ENCODE measurements at places on chromosomes 3 and 15.

GRCh38 chr3:46215810-46216414 lies 7.8 kb upstream of the CCR1 start:
- no peak for DNase-seq

GRCh38 chr15:88725305-88726210 lies 77.7 kb upstream of the ACAN start:
- no peak for DNase-seq

GRCh38 chr15:69513986-69514385 lies 61.4 kb downstream of the RPLP1 start:
- no peak for DNase-seq

DNA sequence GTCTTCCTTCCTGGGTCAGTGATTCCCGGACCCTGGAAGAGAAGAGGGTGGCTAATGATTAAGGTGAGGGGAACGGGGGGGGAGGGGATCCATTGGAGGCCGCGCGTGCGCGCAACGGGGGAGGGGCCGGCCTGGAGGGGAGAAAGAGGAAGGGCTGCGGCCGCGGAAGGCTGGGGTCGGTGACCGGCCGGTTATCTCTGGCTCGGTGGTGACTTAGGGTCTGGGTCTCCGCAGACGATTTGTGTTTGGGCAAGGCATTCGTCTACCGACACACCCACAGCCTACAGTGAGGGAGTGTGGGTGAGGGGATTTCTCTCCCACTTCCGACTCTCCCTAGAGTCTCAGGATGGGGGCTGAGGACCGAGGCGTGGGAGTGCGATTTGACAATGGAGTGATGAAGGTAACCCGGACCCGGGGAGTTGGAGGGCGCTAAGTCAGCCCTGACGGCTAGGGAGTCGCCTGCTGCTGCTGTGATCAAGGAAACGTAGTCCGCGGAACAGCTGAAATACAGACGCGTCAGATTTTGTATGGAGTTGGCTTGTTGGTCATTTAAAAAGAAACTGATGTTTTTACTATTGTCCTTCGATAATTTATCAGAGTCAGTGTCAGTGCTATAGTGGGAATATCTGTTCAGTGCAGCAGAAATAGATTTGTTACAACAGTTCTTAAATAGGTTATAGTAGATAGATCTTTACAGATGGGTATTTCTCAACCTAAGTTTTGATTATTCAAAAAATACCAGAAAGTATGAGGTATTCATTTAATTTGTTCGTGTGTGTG lies 733 bp downstream of the RNF111 start:
- DNase-seq: peak; percentile 51

GRCh38 chr3:42071904-42072812 lies 19.0 kb upstream of the TRAK1 start:
- DNase-seq: no peak

GRCh38 chr3:43031485-43031884 lies 52.4 kb downstream of the GASK1A start:
- DNase-seq: no peak

DNA sequence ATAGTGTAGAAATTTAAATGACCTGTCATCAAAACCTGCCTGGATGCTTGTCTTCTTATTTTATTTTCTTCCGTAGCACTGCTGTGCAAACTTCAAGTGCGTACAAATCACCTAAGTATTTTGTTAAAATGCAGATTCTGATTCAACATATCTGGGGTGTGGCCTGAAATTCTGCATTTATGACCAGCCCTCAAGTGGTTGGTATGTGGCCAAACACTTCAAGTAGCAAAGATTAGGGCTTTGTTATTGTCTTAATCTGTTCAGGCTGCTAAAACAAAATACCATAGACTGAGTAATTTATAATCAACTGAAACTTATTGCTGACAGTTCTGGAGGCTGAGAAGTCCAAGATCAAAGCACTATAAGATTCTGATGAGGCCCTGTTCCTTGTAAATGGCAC lies 97.6 kb upstream of the LRRC3B start:
- DNase-seq: no peak

DNA sequence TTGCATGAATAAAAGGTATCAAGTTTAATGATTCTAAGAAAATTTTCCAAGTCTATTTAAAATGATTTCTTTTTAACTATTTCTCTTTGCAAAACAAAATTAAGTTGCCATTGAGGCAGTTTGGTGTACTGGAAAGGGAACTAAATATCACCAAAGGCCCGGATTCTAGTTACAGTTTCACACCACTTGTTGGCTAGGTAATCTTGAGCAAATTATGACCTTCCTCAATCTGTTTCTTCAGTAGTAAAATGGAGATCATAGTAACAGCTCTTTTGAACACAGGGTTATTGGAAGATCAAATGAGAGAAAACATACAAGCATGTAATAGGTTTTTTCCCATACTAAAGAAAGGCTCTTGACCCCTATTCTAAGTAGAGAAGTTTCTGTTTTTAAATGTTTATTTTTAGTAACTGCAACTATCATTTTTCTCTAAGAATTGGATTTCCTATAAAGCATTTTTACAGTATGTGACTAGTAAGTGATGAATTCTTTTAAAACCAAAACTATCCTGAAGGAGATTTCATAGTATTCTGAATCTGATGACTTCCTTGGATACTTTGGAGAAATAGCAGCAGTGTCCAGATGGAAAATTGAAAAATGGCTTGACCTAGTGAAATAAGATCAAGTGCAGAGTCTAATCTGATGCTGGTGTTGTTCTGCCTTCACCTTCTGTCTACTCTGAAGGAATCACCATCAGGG lies 15.7 kb downstream of the SCAANT1 start:
- no peak for DNase-seq

GRCh38 chr3:64674591-64675076 lies 13.2 kb downstream of the ADAMTS9 start:
- no peak for DNase-seq

DNA sequence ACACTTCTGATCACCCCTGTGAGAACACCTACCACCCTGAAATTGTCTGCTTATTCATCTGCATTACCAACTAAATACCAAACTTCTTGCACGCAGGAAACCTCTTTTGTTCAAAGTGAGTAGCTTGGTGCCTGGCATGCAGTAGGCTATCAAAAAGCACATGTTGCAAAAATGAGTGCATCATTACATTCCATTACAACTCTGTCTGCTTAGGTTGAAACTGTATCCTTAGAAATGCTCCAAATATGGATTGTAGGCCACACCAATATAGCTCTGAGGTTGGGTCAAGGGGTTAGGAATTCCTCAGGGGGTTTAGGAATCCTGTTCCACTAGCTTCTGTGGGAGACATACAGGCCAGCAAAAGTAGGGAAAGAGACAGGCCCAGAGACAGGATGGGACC lies 107.2 kb downstream of the THRB start:
- DNase-seq: no peak

- no peak for DNase-seq
Observed at GRCh38 chr3:47429476-47430270, 46.1 kb downstream of the SCAP start.

- no peak for DNase-seq
Observed at GRCh38 chr3:10363935-10364334, 43.0 kb upstream of the SEC13 start.

DNA sequence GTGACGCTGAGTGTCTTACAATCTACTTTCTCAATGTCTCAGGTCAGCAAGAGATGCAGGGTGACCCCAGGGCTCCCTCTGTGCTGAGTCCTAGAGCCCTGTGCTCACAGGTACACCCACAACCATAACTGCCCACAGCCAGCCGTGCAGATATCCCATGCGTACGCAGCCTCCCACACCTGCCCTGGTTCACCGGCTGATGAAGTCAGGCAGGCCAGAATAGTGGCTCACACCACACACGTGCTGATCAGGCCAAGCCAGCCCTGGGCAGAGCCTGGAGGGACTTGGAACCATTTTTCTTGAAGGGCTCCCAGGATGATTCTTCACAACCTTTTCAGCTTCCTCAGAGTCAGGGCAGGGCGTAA lies 63.6 kb upstream of the RPL32 start:
- no peak for DNase-seq

- no peak for DNase-seq
Observed at GRCh38 chr3:185722881-185723280, 102.0 kb downstream of the IGF2BP2 start.

- no peak for DNase-seq
Observed at GRCh38 chr15:84967380-84967779, 14.3 kb upstream of the PDE8A start.

DNA sequence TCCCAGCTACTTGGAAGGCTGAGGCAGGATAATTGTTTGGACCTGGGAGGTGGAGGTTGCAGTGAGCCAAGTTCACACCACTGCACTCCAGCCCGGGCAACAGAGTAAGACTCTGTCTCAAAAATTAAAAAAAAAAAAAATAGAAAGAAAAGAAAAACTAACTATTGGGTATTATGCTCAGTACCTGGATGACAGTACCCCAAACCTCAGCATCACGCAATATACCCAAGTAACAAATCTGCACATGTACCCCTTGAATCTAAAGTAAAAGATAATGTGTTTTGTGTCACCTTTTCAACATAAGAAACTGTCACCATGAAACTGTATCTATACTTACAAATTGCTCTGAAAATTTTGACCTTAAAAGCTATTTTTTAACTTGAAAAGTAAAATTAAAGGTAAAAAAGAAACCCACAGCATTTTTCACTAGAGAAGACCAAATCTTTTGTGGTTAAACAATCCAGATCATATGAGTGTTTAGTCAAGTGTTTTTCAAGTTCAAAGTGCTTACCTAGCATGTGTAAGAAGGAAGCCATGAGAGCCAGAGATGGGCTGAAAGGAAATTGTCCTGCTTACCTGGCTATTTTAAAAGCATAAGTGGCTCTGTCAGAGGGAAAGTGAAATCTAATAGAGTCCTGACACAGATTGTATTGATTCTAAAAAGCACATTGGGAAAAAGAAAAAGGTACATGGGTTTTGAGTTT lies 50.5 kb downstream of the MYO1E start:
- no peak for DNase-seq

DNA sequence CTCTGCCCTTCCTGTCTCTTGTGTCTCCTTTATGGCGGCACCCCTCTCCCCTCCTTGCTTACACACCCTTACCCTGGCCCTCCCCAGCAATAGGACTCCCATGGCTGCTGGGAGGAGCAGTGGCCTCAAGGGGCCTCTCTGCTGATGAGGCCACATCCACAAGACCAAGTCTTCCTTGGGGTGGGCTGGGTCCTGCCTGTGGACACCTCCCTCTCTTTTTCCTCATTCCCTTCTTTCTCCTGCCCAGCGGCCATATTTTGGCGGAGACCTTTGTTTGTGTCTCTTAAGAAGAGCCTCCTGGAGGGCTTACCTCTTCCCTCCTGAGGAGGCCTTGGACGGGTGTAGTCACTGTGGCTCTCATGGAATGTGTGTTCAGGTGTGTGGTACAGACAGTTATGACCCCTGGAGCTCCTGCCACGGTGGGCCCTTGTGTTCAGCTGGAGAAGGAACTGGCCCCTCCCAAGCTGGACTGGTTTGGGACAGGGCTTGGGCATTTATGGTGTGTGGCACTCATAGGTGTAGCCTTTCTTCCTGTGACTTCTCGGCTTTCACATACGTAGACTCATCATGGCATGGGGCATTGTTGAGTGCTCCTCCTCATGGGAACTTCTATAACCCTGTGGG lies 56.6 kb upstream of the APEH start:
- DNase-seq: no peak

DNA sequence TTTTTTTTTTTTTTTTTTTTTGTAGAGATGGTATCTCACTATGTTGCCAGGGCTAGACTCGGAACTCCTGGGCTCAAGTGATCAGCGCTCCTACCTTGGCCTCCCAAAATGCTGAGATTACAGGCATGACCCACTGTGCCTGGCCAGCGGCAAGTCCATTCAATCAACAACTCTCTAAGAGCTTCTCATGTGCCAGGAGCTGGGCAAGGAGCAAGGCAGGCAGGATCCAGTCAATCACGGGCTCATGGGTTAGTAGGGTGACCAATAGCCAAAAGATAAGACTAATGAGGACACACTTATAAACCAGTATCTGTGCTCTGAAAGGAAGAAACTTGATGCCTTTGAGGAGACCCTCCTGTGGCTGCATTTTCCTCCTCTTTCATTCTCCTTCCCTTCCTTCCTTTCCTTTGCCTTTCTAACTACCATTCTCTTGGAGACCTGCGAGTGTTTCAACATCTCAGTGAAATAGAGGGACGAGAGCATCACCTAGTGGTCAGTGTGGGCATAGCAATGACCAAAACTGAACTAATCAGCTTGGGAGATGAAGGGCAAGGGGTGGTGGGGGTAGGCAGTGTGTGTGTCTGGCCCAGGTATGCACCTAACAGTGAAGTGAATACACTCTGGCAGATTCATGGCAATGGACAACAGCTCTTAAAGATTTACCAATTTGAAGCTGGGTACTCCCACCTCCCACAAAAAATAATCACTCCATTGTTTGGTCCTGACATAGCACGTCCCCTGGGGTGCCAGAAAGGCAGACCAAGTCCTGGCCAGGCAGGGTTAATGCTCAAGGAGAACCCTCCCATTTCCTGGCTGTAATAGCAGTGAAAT lies 6.3 kb downstream of the RPP25 start:
- DNase-seq: peak; percentile 50

DNA sequence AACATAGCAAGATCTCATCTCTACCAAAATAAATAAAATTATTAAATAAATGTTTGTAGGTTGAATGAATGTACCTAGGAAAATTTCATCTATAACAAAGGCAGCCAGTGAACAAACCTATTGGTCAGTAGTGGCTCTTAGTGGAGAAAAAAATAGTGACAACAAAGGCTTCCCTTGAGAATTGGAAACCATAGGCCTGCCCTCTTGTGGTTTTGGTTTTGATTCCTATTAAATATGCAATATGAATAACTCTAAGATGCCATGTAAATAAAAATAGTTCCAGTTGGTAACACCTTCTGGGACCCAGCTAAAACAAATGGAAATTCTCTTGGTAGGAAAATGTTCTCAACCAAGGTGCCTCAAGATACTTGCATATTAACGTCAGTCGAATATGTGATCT lies 145.7 kb upstream of the BFSP2 start:
- DNase-seq: no peak

DNA sequence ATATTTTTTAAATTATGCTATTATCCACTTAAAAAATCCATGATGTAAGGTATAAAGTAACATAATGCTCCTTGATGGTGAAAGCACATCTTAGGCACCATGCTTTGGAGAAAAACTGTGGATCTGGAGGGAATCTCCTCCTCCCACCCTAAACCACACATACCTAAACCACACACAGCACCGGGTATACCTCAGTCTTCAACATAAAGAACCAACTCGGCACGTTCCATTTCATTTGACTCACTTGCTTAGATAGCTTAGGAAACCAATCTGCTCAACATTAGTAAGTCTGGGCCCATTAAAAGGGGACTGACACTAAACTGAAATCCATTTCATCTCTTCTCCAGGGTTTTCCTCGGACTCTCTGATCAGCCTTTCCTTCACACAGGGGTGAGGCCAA lies 945.7 kb upstream of the CFAP20DC start:
- peak; percentile 88 for DNase-seq

All from T-helper 2 cell (primary cell).